Hematopoietic multipotent progenitor cell treated with erythropoietin and hydrocortisone succinate and interleukin-3 and kit ligand, for 8 days (in vitro differentiated cells): ENCODE measurements at places on chromosomes 3 and 15.

DNA sequence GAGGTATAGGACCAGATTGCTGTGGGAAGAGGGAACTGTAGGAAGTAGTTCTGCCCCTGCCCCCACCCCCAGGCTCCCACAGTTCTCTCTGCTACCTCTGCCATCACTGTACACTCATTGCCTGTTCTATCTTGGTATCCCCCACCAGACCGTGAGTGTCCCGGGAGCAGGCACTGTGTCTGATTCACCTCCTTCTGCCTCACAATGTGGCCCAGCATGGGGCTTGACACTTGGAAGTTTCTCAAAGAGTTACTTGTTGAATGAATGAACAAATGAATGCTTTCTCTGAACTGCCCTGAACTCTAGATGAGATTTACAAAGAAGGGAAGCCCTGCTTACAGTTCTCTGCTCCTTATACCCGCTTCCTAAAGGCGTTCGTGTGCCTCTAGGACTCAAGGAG is 27.1 kb upstream of the PIK3CB start:
- no peak for DNase-seq

GRCh38 chr3:129665024-129665768 is 58.7 kb upstream of the PLXND1 start:
- no peak for DNase-seq

DNA sequence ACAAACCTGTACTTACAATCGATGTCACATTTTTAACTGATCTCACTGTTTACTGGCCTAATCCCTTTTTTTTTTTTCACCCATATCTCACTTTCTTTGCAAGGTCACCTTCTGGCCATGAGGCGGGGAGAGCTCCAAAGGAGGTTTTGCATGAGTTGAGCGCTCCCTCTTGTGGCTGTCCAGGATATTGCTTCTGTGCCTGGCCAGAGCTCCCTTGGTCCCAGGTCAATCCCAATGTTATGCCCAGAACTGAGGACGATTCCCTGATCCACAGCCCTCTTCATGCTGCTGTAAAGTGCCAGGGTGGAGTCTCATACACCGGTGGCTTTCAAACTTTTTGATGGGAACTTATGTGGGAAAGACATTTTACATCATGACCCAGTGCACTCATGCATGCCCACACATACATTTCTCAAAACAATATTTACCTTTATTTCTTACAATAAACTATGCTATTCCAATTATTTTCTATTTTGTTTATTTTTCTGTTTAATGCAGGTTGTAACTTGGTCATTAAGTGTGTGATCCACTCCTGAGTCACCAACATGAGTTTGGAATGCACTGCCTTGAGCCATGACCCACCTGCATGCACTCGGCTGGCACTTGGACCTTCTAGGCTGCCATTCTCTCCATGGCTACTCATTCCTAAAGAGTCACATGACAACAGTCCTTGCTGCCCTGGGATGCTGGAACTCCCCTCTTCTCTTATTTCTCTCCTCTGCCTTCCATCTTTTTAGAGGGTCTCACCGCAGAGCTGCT is 9.6 kb upstream of the SST start:
- DNase-seq, result peak; percentile 72

- DNase-seq, result no peak
These were observed 41.2 kb downstream of the TIMP4 start for GRCh38 chr3:12117473-12117872.

- no peak for DNase-seq
These were observed 36.6 kb downstream of the HERC1 start for GRCh38 chr15:63797116-63797515.

GRCh38 chr15:97899981-97900380 is 60.5 kb upstream of the ARRDC4 start:
- no peak for DNase-seq

DNA sequence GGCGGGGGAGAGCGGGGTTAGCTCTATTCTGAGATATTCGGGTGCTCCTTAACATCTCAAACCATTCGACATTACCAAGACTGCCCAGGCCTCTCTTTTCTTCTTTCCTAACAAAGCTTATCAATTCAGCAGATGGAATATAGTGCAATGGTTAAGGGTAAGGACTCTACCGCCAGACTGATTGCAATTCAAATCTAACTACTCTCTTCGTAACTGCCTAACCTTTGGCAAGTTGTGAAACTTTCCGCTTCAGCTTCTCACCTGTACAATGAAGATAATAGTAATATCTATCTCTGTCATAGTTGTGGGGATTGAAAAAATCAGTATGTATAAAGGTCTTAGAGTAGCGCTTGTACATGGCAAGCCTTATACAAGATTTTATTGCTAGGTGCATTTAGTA is 972 bp downstream of the UBA5 start:
- peak; percentile 54 for DNase-seq

GRCh38 chr15:48622237-48622636 is 23.3 kb downstream of the FBN1 start:
- no peak for DNase-seq

GRCh38 chr3:149475451-149476060 is 1.1 kb downstream of the TM4SF4 start:
- DNase-seq, result no peak

GRCh38 chr15:97902140-97902780 is 58.2 kb upstream of the ARRDC4 start:
- no peak for DNase-seq

DNA sequence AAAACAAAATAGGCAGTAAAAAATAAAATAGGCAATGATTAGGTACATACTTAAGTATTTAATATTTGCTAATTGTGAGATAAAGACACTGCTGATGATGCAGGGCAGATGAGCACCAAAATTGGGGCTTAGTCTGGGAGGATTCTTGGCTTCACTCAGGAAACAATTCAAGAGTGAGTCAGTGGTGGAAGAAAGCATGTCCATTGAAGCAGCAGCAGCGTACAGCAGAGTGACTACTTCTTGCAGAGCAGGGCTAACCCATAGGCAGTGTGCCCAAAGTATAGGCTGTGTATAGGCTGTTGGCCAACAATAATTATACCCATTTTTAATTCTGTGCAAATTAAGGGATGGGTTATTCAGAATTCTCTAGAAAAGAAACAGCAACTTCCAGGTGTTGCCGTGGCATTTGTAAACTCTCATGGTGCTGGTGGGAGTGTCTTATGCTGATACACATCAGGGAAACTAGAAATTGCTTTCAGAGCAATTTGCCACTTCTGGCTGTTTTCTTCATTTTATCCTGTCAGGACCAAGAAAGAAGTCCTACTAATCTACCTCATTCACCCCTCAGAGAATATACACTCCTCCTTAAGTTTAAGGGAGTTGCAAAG is 317.3 kb upstream of the NAALADL2 start:
- DNase-seq, result no peak

GRCh38 chr3:131491775-131492174 is 11.0 kb downstream of the MRPL3 start:
- DNase-seq, result no peak

- peak; percentile 34 for DNase-seq
These were observed 539 bp upstream of the PLCL2 start for GRCh38 chr3:16884084-16884747.

- no peak for DNase-seq
These were observed 125.1 kb downstream of the SHQ1 start for GRCh38 chr3:72722930-72723726.

- no peak for DNase-seq
These were observed 191.6 kb downstream of the GREM1 start for GRCh38 chr15:32909431-32909830.

DNA sequence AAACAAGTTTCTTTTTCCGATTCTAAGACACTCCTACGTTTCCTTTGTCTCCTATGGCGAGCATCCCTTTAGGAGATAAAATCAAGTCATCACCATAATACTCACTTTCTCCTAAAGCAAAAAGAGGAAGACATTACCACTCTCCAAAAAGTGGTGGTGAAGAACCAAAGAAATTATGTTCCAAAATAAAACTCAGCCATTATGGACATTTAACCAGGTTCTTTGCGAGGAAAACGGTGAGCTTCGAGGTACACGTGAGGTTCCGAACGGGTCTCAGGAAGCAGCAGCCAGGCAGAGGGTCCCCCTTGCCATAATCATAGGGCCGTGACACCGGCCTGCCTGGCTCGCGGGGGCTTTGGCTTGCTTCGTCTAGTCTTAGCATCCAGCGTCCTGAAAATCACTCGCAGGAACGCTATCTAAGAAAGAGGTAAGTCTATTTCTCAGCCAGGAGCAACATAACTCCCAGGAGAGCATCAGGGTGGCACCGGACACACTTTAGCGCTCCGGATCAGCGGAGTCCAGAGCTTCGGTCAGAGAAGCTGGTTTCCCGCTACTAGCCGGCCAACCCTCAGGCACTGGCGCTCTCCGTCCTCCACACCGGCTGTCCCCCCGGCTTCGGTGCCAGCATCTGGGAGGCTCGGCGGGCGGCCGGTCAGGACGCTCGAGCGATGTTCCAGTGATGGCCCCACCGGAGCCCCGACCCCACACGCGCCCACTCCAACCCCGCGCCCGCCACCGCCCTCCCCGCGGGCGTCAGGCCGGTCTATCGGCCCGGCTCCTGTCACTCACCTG is 581 bp downstream of the IP6K1 start:
- peak; percentile 45 for DNase-seq

DNA sequence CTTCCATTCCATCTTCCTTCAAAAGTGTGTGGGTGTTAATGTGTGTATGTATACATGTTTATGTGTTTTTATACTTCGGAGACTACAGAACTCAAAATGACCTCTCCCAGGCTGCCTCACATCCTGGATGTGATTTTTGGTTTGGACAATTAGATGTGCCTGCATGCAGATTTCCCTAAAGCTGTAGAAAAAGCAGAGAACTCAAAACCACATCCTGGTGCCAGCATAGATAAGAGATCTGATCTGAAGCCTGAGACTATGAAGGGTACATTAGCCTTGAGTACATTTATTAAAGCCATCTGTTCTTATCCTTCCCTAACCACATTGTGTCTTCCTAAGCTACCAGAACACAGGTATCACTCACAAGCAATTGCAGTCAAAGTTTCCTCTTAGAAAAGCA is 319.4 kb upstream of the RASGRP1 start:
- peak; percentile 1 for DNase-seq

DNA sequence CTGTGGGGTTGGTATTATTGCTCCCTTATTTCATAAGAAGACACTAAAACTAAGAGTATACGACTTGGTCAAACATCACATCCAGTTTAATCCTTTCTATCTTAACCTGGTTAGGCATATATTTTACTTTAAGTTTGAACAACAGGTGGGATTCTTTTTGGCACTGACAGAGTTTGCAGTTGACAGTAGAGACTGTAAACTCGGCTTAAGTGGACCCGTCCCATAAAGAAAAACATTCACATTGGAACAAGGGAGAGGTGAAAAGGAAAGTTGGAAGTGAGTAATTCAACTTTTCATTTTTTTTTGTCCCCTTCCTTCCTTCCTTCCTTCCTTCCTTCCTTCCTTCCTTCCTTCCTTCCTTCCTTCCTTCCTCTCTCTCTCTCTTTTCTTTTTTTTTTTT is 355.4 kb downstream of the LPP start:
- no peak for DNase-seq

GRCh38 chr15:25536801-25537611 is 98.2 kb upstream of the UBE3A start:
- no peak for DNase-seq

GRCh38 chr3:23580096-23580713 is 225.6 kb upstream of the UBE2E1 start:
- no peak for DNase-seq

DNA sequence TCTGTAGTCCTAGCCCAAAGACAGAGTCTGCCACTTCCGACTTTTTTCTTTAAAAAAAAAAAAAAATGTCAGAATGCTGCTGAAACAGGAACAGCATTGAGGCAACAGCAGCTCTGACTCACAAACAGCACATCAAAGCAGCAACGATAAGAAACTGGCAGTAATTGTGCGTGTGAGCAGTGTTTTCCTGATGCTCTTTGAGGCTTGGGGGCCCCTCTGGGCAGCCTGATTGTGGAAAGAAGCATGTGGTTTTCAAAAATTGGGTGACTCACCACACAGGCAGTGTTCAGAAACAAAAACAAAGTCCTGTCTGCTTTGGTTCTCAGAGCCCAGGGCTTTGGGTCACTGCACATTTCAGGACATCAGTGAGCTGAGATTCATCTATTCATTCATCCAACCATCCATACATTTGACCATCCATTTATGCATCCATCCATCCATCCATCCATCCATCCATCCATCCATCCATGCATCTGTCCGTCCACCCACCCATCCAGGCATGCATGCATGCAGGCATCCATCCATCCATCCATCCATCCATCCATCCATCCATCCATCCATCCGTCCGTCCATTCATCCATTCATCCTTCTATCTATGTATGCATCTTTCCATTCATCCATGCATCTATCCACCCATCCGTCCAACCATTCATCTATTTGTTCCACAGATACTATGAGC is 308.4 kb downstream of the RPLP1 start:
- DNase-seq, result peak; percentile 89

GRCh38 chr3:71582612-71583565 is 639 bp downstream of the FOXP1 start:
- DNase-seq, result peak; percentile 63

DNA sequence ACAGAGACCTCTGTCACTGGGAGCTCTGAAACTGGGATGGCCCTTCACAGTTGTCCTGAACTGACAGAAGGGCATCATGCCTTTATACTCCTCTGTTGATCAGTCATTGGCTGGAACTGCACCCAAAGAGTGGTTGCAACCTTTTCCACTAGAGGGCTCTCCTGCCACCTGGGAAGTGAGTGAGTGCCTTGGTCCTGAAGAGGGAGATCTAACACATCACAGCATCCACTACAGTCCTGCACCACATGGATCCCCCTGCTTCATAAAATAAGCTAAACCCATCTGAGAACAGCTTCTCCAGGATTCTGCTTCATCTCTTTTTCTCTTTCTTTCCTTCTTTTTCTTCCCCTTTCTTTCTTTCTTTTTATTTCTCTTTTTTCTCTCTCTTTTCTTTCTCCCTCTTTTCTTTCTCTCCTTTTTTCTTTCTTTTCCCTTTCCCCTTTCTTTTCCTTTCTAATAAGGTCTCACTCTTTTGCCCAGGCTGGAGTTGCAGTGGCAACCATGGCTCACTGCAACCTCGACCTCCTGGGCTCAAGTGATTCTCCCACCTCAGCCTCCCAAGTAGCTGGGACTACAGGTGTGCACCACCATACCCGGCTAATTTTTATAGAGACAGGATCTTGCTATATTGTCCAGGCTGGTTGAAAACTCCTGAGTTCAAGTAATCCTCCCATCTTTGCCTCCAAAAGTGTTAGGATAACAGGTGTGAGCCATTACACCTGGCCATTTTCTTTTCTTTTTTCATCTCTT is 42.8 kb upstream of the RAF1 start:
- DNase-seq, result peak; percentile 87

GRCh38 chr3:50333744-50334328 is 5.8 kb upstream of the TUSC2 start:
- DNase-seq, result no peak

DNA sequence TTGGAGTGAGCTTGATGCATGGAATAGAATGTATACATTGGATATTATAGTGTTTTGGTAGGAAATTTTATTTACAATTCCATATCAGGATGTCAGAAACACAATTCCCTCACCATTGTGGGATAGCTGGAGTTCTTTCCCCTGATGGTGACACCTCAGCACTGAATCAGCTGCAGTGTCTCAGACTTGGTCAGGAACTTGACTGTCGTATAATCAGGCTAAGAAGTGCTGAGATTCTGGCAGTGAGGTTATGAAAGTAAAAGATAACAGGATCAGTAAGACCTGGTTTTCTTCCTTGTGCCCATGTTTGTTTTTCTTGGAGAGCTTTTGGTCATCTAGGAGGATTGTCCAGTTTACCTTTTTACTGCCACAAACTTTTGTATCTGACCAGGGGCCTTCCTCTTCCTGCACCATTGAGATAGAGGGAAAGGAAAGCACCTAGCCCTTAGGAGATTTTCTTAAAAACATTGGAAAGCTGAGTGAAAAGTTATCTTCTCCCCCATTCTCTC is 27.3 kb upstream of the ST3GAL6 start:
- no peak for DNase-seq
